D341Med (cell line): ENCODE measurements at places on chromosomes 4 and X.

GRCh38 chr4:167238226-167238625 lies 3.9 kb upstream of the SPOCK3 start:
- DNase-seq = no peak

DNA sequence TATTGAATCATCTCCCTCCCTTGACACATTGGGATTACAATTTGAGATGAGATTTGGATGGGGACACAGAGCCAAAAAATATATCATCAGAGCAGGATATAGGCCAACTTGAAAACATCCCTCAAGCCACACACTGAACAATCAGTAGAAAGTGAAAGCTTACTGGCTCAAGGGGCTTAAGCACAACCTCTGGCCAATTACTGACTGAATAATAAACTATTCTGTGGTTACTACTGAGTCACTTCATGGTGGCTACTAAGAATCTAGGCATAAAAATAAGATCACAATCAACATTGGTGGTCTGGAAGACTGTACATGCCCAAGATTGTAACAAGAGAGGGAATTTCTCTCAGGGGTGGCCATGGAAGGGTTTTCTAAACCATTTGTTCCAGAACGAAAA lies 27.4 kb upstream of the GPR174 start:
- DNase-seq = no peak

GRCh38 chrX:46447384-46447783 lies 97.8 kb downstream of the ZNF674 start:
- no peak for DNase-seq

DNA sequence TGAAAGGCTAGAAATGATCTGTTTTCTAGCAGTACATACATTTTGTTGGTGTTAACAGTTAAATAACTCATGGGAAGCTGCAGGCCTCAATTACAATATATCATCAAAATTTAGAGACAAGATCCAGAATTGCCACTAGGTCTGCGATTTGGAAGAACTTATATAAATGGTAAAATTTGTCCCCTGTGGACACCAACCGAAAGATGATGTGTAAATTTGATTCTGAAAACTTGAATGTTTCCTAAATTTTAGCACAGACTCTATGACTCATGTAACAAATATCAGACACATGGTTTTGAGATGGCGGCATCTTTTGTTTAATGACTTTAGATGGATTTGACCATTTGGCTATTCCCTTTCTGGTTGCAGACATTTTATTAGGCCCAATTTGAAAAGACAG lies 6.0 kb upstream of the HPGDS start:
- DNase-seq = no peak

DNA sequence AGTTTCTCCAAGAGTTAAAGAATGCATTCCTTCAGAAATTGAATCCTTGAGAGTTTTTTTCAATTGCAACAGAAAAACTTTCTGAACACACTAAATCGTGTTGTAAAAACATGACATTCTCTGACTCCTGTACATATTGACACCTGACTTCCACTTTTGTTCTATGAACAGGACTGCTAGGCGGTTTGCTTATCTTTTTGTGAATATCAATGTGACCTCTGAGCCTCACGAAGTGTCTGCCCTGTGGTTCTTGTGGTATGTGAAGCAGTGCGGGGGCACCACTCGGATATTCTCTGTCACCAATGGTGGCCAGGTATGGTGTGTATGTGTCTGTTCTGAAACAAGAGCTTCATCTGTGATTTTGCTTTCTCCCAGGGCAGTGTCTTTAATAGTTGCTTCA lies 71.9 kb downstream of the MAOA start:
- DNase-seq = no peak

- DNase-seq = no peak
Measured at GRCh38 chr4:101037938-101038413, 309.4 kb downstream of the PPP3CA start.

- DNase-seq = peak; percentile 87
Measured at GRCh38 chrX:34656842-34657725, at the start of gene TMEM47. TSS of gene TMEM47 (minus strand) at chrX:34657285. CDS start at chrX:34657029, 256 bp downstream.

DNA sequence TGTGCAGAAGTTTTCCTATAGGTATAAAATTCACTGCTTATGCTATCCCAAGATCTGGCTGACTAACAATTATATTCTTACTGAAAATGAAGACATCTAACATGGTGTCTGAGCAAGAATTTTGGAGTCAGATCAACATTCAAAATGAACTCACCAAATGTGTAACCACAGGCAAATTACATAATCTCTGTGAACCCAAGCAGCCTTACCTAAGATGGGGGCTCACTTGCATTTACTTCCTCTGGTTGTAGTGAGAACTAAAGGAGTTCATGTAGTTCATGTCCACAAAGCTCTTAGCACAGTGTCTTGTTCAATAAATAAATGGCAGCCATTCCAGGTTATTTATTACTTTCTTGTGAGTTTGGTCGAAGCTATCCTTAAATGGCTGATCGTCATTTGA lies 163.9 kb upstream of the LCORL start:
- DNase-seq = no peak

DNA sequence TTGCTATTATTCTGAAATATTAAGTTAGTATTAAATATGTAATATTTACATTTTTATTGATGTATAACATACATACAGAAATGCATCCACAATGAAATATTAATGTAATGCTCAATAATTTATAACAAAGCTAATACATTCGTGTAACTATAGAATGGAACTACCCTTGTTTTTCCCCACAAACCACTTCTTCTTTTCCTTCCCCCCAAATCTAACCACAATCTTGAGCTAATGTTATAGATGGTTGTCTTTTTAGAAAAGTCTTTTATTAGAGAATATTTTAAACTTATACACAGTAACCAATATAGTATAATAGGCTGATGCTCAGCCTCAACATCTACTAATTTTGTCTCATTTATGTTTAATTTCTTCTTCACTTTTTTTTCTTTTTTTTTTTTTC lies 4.5 kb upstream of the ZNF732 start:
- no peak for DNase-seq

DNA sequence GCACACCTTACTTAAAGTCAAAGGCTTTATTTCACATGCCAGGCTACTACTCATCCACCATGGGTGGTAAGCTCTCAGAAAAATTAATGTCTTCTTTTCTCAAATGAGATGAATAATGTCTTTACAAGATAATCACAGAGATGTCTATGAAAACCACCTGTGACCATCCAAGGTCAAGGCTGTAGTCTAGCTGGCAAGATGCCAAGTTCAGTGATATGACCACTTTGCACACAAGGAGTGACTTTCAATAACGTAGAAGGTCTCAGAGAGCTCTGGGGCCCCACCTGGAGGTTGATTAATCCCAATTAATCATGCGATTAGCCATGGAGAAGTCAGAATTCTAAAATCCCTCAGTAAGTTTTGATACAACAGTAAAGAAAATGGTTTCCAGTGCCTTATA lies 20.5 kb downstream of the ANOS1 start:
- DNase-seq = no peak

- DNase-seq = peak; percentile 43
Measured at GRCh38 chr4:97987019-97987648, 156.1 kb downstream of the STPG2 start.

- no peak for DNase-seq
Measured at GRCh38 chr4:147037069-147037468, 91.4 kb upstream of the TTC29 start.

GRCh38 chr4:31328932-31329331 lies 608.8 kb downstream of the PCDH7 start:
- no peak for DNase-seq

DNA sequence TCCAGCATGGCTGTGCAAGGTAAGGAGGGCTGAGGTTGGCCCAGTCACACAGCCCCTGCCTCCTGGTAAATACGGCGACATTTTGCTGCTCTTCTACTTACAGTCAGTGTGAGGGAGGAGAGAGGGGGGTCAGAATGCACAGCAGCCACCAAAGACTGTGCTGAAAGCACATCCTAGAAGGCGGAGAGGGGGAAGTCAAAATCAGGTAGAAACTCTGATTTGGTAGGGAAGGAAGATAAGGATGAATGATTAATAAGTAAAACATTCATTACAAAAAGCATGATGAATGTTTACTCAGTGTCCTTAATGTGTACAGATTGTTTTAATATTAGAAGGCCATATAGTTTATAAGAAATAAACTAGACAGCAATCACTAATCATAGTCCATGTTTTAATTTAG lies 57.5 kb downstream of the ADD1 start:
- no peak for DNase-seq

GRCh38 chr4:18571301-18571761 lies 549.8 kb upstream of the LCORL start:
- no peak for DNase-seq

- peak; percentile 40 for DNase-seq
Measured at GRCh38 chrX:118459494-118459893, 36.1 kb upstream of the DOCK11 start.

DNA sequence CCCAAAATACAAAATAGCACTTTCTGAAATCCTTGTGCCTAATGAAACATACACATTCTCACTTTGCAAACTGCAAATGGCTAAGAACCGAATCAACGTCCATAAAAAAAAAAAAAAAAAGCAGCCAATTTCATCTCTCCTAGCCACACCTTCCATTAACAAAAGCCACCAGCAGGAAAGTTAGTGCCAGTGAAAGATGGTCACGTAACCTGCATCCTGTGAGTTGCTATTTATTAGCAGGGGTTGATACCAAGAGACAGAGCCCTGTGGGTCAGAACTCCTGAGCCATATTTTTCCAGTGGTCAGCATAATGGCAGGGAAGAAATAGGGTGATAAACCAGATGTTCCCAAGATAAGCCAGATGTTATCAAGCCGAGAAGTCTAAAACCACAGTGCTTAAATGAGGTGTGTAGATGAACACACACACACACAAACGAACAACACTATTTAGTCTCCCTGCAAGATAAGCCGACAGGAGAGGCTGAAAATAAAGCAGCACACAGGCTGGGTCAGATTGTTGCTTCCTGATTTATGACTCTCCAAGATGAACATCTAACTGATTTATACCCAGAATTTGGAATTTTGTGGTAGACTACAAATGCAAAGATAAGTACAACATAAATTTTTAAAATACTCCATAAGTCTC lies 11.5 kb downstream of the PPARGC1A start:
- DNase-seq = no peak

DNA sequence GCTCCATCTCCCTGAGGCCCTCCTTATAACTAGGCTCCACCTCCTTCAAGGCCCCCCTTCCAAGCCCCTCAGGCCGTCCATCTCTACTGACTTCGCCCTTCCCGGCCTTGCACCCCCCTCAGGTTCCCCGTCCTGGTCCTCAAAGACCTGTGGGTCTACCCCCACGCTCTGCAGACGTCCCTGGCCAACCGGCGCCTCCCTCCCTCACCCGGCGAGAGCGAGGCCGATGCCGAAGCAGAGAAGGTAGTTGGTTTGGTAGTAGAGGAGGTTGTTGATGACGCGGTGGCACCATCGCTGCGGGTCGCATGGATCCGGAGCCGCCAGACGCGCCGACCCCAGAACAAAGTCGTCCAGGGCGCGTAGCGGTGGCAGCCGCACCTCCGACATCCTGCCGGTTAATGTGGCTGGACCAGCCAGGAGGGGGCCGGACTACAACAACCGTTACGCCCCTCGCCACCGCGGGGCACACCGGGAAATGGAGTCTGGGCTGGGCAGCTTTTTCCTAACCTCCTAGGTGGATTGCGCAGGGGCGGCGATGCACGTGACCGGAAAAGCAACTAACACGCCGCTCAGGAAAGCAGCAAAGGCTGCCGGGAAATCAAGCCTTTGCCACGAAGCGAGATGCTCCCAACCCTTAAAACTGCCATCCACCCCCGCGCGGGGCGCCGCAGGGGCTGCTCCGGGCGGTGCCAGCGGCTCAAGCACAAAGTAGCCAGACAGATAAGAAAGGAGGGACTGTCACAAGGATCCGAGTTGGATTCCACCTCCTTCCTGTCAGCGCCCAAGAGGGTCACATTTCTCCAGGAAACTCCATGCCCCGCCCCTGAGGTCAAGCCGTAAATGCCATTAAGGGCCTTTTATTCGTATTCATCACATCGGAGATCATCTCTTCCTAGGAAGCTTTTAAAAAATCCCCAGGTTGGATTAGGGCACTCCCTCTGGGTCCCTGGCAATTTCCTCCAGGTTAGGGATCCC lies at the start of gene PRAF2:
PRAF2 (minus strand) TSS at position 402 of the 975 bp plus-strand sequence; CDS start at position 387, 15 bp downstream.
- peak; percentile 91 for DNase-seq

DNA sequence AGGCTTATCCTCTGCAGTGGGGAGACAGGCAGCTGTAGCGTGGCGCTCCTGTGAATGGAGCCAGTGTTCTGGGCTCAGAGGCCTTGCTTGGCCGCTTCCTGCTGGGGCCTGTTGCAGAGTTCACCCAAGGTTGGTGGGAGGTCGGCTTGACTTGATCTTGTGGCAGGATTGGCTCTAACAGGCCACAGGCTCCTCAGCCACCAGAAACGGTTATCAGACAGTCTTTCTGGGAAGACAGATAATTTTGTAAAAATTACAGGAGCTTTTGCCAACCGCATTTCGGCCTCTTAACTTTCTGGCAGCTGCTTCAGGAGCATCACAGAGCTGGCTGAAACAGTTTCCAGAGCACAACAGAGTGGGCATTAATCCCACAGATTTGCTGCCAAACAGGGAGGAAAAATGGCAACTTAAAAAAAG lies 66.4 kb downstream of the DIPK2B start:
- DNase-seq = no peak

- DNase-seq = no peak
Measured at GRCh38 chr4:182405087-182405486, 161.9 kb downstream of the TENM3 start.

DNA sequence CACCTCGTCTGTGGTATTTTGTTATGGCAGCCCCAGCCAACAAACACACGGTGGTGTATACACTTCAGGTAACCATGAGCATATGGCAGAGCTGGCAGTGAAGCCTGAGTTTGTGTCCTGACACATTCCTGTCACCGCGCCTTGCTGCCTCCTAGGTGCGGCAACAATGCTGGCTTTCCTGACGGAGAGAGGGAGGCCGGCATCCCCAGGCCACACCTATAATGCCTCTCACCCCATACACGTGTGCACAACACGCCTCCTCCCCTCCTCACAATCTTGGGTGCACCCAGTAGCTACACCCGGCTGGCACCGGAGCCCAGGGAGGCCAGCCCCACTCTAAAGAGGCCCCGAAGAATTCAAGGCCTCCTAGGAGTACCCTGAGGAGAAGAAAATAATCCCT lies 158.5 kb downstream of the NSUN7 start:
- no peak for DNase-seq

DNA sequence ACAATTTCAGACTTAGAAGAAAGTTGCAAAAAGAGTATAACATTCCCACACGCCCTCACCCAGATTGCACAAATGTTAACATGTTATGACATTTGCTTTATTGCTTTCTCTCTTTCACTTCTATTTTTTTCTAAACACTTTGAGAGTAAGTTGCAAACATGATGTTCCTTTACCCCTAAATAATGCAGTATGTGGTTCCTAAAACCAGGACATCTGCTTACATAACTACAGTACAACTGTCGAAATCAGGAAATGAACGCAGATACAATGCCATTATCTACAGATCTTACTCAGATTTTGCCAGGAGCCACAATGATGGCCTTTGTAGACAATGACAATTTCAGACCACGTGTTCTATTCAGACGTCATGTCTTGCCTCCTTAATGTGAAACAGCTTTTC lies 22.4 kb downstream of the SH3TC1 start:
- DNase-seq = no peak

DNA sequence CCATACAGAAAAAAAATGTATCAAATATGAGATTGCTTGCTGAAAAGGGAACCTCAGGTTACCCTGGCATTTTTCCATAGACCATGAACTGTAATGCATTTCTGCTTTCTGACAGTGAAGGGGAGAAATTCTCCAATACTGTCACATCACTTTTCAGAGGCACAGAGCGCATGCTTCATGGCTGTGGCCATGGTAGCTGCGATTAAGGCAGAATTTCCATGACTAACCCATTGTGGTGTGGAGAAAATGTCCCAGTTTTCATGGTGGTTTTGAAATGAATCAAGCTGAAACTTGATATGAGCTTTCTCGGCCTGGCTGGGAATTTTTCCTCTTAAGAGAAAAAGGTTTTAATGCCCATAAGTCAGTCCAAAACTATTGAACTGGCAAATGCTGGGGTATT lies 39.5 kb upstream of the MAP3K15 start:
- DNase-seq = no peak
